NCI-H774 (cell line): ENCODE measurements at places on chromosomes 7 and 10.

GRCh38 chr10:5362873-5363272 is 1.9 kb upstream of the UCN3 start:
- no peak for DNase-seq

GRCh38 chr7:12993025-12993424 is 305.6 kb downstream of the ARL4A start:
- no peak for DNase-seq

DNA sequence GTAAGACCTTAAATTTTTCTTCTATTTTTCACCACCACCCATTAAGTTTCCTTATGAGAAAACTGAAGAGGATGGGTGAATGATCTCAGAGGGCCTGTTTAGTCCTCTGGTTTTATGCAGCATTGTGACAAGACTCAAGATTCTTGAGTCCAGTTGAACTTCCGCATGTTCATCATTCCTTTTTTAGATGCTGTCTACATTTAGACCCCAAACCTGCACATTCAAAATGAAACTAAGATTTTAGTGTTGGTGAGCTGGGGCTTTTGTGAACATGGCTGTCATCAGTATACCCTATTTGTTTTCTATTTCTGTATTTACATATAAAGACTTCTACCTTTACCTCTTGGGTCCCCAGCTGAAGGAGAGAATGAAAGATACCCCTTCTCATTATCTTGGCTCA is 31.1 kb downstream of the NET1 start:
- DNase-seq = no peak

DNA sequence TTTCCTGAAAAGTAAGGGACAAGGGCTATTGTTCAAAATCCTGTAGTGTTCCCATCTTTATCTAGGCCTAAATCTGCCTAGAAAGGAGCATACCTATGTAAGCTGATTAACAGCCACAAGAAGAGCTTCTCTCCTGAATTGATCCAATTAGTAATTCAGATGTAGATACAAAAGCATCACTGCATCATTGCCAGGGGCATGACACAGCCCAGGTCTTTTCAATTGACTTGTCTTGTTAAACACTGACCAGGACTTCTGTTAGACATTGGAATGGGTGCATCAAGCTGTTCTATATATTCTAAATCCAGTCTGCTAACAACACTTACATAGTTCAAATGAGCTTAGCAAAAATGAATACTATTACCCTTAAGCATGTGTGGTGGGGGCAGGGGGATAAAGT is 589.2 kb downstream of the INHBA start:
- no peak for DNase-seq

DNA sequence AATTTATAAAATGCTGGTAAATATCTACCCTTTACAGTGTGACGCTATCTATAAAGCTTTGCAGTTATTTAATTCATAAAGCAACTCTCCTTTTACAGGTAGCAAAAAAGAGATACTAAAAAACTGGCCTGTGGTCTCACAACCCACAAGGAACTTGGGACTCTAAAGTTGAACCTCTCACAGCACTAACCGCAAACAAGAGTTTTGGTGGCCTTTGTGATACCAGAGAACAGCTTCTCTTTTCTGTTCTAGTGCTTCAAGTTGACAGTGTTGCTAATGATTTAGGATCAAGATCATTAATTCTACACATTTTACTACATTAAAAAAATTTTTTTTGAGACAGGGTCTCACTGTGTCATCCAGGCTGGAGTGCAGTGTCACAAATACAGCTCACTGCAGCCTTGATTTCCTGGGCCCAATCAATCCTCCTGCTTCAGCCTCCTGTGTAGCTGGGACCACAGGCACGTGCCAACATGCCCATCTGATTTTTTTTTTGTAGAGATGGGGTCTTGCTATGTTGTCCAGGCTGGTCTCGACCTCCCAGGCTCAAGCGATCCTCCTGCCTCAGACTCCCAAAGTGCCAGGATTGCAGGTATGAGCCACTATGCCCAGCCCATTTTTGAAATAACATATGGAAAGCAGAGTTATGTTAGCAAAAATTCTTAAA is 56.0 kb upstream of the ST8SIA6 start:
- DNase-seq = no peak

- DNase-seq = no peak
These were observed 586.0 kb downstream of the CALN1 start for GRCh38 chr7:71826141-71826540.

DNA sequence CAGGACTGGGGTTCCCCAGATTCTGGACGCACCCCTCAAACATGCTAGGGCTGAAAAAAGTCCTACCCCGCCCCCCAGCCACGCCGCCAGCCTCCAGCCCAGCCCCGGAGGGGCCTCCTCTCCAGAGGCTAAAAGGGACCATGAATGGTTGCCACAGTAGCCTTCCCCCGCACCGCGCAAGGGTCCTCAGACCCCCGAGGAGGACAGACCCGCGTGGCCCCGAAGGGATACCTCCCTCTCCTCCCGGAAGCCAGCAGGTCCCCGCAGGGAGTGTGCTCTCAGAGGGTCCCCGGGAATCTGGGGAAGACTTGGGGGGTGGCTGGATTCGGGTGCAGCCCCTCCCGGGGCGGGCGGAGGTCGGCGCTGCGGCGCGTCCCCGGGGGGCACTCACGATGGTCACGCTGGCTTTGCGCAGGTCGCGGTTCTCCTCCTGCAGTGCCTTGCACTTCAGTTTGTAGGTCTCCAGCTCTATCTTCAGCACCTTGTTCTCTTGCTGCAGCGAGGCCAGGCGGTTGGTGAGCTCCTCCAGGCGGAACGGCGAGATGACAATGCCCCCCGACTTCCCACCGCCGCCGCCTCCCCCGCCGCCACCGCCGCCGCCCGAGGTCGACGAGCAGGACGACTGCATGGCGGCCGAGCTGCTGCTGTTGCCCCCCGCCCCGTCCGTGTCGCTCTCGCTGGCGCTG is 482 bp downstream of the CCDC6 start:
- DNase-seq = no peak

GRCh38 chr7:12032146-12032545 is 178.9 kb upstream of the TMEM106B start:
- DNase-seq = no peak

DNA sequence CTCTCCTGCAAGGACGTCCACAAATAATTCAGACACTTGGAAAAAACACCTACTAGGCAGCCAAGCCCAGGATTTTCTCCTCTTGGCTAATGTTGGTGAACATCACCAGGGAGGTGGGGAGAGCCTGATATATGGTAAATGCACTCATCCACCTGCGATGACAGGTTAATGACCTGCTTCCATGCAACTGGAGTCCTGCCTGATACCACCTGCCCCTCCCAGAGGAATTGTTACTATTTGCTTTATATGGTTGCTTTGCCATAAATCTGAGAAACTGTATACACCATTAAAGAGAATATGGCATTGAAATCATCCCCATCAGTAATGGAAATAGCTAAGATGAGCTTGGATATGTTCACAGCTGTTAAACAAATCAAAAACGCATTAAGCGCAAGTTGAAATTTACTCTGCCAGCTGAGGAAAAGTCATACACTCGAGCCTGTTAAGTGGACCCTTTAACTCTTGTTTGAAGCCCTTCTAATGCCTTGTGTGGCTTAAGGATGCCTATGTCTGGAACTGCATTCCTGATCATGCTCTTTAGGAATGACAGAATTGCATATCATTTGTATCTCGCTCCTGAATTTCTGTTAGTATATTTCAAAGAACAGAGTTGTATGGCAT is 208.3 kb downstream of the PRPF18 start:
- DNase-seq = no peak

- no peak for DNase-seq
These were observed 72.3 kb downstream of the FAS start for GRCh38 chr10:89062861-89063260.

- DNase-seq = no peak
These were observed 148.8 kb downstream of the SNX10 start for GRCh38 chr7:26440233-26441001.

- no peak for DNase-seq
These were observed 83.5 kb upstream of the GNA12 start for GRCh38 chr7:2927592-2927991.

- DNase-seq = peak; percentile 68
These were observed 304.7 kb downstream of the CDK14 start for GRCh38 chr7:90900628-90901356.

DNA sequence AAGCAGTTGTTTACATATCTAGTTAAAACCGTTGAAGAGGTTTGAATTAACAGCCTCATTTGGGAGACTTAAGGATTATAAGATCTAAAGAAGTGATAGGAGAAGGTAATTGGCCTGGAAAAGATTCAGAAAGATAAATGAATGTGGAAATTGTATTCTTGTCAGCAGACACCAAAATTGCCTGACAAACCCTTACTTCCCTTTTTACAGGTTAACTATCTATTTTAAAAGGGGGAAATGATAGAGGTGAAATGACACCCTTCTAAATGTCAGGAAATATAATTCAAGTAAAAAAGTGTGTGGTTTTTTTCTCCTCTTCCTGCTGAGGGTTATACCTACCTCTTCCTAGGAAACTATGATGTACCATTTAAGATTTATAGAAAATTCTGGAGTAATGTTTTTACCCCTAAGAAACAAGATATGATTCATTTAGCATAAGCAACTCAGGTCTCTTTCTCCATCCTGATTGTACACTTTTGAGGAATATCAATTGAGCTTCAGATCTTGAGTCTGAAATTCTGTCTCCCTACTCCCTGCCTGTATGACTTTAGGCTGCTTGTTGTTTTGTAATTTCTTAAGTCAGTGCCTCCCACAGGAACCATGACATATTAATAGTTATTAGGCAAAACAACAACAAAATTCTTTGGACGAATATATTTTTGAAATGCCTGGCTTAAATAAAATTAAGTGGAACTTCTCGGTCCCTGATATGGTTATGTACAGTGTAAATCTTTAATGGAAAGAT is 250.4 kb downstream of the RNLS start:
- DNase-seq = no peak

DNA sequence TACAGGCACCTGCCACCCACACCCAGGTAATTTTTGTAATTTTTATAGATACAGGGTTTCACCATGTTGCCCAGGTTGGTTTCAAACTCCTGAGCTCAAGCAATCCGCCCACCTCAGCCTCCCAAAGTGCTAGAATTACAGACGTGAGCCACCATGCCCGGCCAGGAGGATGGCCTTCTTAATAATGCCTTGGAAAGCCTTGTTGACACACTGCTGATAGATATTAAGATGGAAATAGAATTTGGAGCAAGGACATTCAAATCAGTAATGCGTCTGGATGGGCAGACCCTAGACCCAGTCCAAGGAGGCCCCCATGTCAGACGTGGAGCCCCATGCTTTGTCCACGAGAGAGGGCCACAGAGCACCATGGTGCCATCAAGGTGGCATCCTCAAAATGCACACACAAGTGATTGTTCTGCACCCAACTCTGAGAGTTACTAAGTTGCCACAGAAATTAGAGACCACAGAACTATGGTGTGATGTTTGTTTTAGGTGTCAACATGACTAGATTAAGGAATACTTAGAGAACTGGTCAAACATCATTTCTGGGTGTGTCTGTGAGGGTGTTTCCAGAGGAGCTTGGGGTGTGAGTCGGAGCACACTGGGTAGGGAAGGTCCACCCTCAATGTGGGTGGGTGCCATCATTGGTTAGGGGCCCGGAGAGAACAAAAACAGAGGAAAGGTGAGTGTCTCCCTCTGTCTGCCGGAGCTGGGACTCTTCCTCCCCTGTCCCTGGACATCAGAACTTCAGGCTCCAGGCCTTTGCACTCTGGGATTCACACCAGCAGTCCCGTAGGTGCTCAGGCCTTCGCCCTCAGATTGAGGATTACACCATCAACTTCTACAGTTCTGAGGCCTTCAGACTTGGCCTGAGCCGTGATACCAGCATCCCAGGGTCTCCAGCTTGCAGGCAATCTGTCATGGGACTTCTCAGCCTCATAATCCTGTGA is 34.5 kb downstream of the EBF3 start:
- no peak for DNase-seq

DNA sequence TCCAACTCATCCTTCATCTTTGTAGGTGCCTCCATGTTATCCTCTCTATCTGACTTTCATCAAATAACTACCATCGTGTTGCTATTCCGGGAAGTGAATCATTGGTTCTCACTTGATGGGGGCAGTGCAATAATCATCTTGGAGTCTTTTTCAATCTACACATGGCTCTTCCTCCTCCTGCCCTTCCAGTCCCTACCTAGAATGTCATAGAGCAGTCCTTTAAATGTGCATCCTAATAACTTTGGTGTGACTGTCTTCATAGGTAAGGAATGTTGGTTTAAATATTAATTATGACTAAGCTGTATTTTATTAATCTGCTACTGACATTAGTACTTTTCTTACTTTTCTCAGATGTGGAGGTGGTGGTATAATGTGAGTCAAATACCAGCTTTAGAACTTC is 8.4 kb upstream of the CDK14 start:
- no peak for DNase-seq

DNA sequence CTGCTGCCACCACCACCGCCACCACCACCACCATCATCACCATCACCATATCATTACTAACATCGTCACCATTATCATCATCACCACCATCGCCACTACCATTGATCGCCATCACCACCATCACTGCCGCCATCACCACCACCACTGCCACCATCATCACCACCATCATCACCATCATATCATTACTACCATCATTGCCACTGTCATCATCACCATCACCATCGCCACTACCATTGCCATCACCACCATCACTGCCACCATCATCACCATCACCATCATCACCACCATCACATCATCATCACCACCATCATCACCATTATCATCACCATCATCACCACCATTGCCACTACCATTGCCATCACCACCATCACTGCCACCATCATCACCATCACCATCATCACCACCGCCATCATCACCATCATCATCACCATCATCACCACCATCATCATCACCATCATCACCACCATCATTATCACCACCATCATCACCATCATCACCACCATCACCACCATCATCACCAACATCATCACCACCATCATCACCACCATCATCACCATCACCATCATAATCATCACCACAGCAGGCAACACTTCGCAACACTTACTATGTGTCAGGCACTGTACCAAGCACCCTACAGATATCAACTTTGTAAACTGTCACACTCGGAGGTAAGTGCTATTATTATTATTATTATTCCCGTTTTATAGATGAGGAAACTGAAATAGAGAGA is 19.3 kb downstream of the NMT2 start:
- DNase-seq = no peak

GRCh38 chr7:144649120-144649519 is 186.7 kb downstream of the TPK1 start:
- no peak for DNase-seq

DNA sequence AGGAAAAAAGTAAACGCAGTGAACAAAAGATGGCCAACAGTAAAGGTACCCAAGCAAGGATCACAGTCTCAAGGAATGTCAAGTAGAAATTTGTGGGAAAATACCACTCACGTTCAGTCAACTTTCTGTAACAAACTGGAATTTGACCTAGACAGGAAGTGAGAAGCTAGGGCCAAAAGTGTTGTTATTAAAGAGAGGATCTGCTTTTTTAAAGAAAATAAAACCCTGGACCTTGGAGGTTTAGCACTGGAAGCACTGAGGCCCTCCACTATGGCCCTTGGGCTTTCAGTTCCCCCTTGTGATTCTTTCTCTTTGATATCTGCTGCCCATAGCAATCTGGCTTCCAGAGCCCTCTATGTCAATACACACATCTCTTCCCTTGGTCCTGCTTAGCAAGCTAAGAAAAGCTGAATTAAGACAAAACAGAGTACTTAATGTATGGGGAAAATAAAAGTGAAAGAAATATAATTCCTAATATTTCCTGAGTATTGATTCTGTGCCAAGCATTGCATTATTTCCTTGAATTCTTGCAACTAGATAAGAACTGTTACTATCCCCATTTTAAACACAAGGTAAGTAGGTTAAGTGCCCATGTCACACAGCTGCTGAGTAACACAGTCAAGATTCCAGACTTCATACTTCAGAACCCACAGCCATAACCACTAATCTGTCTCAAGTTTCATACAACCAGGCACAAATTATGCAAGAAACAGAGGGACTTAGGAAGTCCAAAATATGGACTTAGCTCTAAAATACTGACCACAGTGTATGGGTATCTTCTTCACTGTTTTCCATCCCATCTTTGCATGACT is 2.6 kb upstream of the ZNF438 start:
- no peak for DNase-seq
